NCI-H1694 treated with DMSO at 0.1 percent for 48 hours (cell line): ENCODE measurements at places on chromosomes 6 and 20.

DNA sequence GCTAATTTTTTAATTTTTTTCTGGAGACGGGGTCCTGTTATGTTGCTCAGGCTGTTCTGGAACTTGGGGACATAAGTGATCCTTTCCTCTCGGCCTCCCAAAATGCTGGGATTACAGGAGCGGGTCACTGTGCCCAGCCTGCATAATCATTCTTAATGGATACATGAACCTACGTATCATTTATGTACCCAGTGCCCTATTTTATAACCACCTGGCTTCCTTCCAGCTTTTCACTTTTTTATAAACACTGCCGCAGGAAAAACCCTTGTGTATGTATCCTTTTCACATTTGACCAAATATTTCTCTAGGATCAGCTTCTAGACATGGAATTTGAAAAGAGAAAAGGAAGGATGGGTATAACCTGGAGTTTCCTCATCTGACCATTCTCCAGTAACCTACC is 85.6 kb upstream of the RIN2 start:
- DNase-seq: no peak

DNA sequence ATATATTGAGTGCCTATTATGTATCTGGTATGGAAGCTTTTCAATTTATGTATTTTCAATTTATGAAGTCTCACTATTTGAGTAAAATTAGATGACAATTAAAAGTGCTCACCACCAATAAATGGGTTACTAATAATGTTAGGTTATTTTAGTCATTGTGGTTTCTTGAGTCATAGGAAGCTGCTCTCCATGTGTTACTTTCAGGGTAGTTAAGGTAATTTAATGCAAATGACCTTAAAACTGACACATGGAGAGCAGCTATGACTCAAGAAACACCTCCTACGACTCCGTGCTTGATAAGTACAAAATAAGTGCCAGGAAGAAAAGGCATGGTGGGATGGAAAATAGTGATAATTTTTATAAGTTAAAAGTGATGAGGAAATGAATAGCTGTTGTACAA is 16.5 kb upstream of the TINAG start:
- DNase-seq: no peak

DNA sequence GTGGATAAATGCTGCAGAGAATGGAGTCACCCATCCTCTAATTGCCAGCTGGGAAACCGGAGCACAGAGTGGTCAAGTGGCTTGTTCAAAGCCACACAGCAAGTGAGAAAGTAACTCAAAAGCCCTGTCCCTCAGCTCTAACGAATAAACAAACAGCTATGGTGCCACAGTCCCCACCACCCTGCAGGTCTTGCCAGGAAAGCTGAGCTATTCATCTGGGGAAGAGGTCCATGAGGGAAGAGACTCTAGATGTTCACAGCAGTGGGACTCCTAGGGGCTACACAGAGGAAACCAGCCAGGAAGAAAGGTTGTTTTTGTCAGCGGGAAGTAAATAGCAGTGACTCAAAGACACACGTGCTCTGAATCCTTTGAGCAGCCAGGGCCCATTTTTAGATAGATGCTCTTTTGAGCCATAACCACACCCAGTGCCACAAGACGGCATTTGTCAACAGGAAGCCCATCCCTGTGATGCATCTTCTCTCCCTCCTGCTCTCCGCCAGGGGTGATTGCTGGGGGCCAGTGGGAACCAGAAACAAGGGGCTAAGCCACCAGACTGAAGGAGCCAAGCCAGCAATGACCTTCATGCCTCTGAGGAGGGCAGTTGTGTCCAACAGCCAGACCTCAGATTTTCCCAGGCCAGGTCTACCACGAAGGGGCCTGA is 32.4 kb upstream of the TCP11 start:
- no peak for DNase-seq

- peak; percentile 89 for DNase-seq
These were observed at the start of gene HSP90AB1 for GRCh38 chr6:44246663-44247337. Gene HSP90AB1, plus strand, starts transcription at chr6:44247101. Its CDS starts 1,529 bp downstream, at chr6:44248630.

- no peak for DNase-seq
These were observed 67.1 kb downstream of the TAF4 start for GRCh38 chr20:61998343-61999121.

DNA sequence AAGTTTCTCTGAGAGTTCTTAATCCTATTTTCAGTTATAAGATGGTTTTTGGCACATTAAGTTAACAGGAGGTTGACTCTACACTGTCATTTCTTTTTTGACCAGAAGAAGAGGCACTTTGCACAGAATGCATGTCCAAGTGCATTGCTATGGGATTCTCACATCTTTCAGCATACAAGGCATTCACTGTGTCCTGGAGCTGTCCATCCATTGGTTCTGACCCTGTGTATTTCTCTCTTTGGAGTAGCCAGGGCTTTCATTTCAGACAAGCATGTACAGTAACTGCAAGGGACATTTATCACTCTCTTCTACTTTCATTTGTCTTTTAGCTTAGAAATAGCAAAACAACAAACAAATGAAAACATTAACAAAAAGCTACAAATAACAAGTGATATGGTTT is 275.1 kb upstream of the IMPG1 start:
- DNase-seq: no peak

GRCh38 chr20:47118641-47119040 is 224.0 kb downstream of the EYA2 start:
- no peak for DNase-seq

- no peak for DNase-seq
These were observed 30.3 kb upstream of the SERPINB1 start for GRCh38 chr6:2871953-2872352.

DNA sequence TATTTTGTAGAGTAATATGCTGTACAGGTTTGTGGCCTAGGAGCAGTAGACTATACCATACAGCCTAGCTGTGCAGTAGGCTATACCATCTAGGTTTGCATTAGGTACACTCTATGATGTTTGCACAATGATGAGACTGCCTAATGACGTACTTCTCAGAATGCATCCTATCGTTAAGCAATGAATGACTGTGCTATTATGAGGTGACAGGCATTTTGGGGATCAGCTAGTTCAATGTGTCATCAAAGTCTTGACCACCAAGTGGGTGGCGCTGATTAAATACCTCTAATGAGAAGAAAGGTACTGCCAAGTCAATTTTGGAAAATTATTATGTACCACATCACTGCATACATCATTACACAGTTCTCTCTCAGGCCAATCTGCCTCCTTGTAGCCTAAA is 190.2 kb downstream of the BACH2 start:
- DNase-seq: no peak

GRCh38 chr6:85406641-85407075 is 43.2 kb upstream of the NT5E start:
- no peak for DNase-seq

DNA sequence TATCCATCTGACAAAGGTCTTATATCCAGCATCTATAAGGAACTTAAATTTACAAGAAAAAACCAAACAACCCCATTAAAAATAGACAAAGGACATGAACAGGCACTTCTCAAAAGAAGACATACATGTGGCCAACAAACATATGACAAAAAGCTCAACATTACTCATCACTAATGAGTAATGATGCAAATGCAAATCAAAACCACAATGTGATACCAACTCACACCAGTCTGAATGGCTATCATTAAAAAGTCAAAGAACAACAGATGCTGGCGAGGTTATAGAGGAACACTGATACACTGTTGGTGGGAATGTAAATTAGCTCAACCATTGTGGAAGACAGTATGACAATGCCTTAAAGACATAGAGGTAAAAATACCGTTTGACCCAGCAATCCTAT is 13.9 kb downstream of the MACROD2 start:
- DNase-seq: no peak
